Central memory CD4-positive, alpha-beta T cell (primary cell): ENCODE measurements at places on chromosomes 3 and 15.

DNA sequence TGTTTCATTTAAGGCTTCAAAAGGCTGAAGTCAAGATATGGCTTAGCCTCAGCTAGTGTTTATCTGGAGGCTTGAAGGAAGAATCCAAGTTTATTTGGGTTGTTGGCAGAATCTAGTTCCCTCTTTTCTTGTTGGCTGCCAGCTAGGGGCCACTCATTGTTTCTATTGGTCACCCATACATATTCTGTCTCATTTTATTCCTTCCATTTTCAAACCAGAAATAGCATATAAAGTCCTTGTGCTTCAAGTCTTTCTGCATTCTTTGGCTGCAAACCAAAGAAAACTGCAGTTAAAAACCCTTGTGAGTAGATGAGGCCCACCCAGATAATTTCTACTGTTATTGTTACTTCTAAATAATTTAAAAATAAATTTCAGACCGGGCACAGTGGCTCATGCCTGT lies 301.7 kb downstream of the OXSM start:
- DNase-seq, result no peak

- no peak for DNase-seq
These were observed 290.2 kb upstream of the KCNMB2 start for GRCh38 chr3:178246004-178246403.

DNA sequence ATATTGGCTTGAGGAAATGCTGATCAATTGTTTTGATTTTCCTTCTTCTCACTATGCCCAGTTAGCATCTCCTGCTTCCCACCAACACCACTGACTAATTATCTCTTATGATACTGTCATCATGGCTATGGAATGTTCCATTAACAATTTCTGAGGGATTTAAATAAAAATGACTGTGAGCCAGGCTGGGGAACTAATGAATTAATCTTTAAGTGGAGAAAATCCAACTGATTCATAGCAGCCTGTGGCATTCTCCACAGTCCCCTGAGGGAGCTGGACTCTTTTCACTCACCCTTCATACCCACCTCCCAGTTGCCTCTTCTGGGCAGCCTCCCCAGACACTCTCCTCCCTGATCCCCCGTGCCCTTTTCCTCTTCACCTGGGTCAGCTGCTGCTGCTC lies 353.6 kb downstream of the CLSTN2 start:
- no peak for DNase-seq

- no peak for DNase-seq
These were observed 70.5 kb downstream of the PYDC2 start for GRCh38 chr3:191531434-191531972.

DNA sequence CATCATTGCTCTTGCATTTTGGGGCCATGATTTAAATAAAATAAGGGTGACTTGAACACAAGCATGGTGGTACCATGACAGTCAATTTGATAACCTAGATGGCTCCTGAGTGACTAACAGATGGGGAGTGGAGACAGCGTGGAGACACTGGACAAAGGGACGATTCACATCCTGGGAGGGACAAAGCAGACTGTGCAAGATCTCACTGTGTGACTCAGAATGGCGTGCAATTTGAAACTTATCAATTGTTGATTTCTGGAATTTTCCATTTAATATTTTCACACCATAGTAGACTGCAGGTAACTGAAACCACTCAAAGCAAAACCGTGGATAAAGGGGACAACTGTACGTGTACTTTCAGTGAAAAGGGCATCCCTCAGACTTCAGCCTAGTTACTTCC lies 25.5 kb downstream of the MCCC1 start:
- DNase-seq, result no peak

GRCh38 chr3:72277710-72278109 lies 492.8 kb upstream of the PROK2 start:
- DNase-seq, result no peak

DNA sequence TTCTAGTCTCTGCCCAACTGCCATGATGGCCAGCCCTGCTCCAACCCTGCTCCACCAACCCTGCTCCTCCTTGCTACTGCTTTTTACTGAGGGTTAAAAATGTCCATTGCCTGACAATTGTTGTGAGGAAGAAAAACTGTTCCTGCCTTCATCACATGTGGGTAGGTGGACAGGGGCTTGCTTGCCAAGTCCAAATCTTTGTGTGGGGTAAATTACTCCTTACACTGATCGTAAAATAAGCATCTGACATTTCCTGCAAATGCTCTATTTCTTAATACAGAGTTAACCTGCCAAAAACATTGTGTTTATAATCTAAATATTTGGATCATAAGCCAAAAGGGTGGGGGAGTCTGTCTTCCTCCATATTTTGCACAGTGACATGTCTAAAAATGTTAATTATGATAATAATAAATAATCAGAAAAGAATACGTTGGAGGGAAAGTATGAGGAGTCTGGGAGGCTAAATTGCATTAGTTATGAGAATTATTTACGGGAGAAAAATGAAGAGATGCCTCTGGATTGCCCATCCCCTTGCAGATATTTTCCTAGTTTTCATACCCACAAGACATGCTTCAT lies 242.5 kb upstream of the TBL1XR1 start:
- DNase-seq, result no peak
